Camera-type eye (tissue), 1 donor: ENCODE measurements at places on chromosomes 2 and 18. TPM values are rescaled to one million over a fixed set of nuclear protein-coding genes. Genes with fewer than 3 reads are reported as not detected.

Gene UGT1A4
- total RNA-seq, result not detected

Gene WNT10A
- total RNA-seq, result 8.1 TPM

Gene CNDP1
- total RNA-seq, result 9.9 TPM

Gene TMEM17
- 6.0 TPM for total RNA-seq

Gene FN1
- total RNA-seq, result 592 TPM

Gene CRYGD
- total RNA-seq, result 823 TPM

Gene ZAP70
- 1.5 TPM for total RNA-seq

Gene VIL1
- not detected for total RNA-seq

Gene ALLC
- total RNA-seq, result 0.77 TPM

Gene IL37
- not detected for total RNA-seq

Gene MARCHF4
- 2.9 TPM for total RNA-seq

Gene ST6GAL2
- total RNA-seq, result 74.9 TPM

Gene CROCC2
- 0.16 TPM for total RNA-seq

Gene SNORC
- 0.55 TPM for total RNA-seq

Gene LRRTM4
- total RNA-seq, result 12.3 TPM

Gene ATP6V1B1
- total RNA-seq, result 24.9 TPM

Gene PARD6G
- 12.5 TPM for total RNA-seq

Gene HOXD8
- 2.1 TPM for total RNA-seq

Gene L3MBTL4
- 10.8 TPM for total RNA-seq

Gene DNAH7
- total RNA-seq, result 6.1 TPM

Gene MFSD2B
- 0.60 TPM for total RNA-seq

Gene ASB18
- not detected for total RNA-seq

Gene ALK
- total RNA-seq, result 9.5 TPM

Gene MAP3K19
- 0.11 TPM for total RNA-seq

Gene FIGLA
- 1.8 TPM for total RNA-seq

Gene ATG9A
- total RNA-seq, result 46.7 TPM

Gene WDR7
- 80.0 TPM for total RNA-seq

Gene DYNAP
- total RNA-seq, result not detected

Gene CFC1
- total RNA-seq, result 0.55 TPM

Gene FEZ2
- 83.5 TPM for total RNA-seq

Gene GALNT13
- 82.7 TPM for total RNA-seq

Gene SLC5A7
- total RNA-seq, result 1.1 TPM

Gene PJVK
- total RNA-seq, result 6.2 TPM

Gene EFR3B
- total RNA-seq, result 32.6 TPM

Gene C2orf80
- total RNA-seq, result not detected

Gene ATP8B1
- 12.3 TPM for total RNA-seq

Gene TIMM21
- total RNA-seq, result 47.2 TPM

Gene CPLX4
- 46.1 TPM for total RNA-seq

Gene LBX2
- not detected for total RNA-seq

Gene LRRC30
- 0.49 TPM for total RNA-seq

Gene C2orf78
- total RNA-seq, result not detected

Gene FBXO15
- total RNA-seq, result 4.5 TPM

Gene NTSR2
- total RNA-seq, result 0.44 TPM

Gene ALPI
- not detected for total RNA-seq

Gene UGT1A10
- total RNA-seq, result not detected

Gene RPRM
- 10.5 TPM for total RNA-seq

Gene GALNT14
- 2.2 TPM for total RNA-seq

Gene MEIS1
- total RNA-seq, result 159 TPM

Gene GKN2
- total RNA-seq, result not detected

Gene HOXD10
- total RNA-seq, result 0.16 TPM

Gene COL3A1
- total RNA-seq, result 7,166 TPM

Gene NT5DC4
- 0.22 TPM for total RNA-seq

Gene MOCOS
- 1.2 TPM for total RNA-seq

Gene ARHGEF33
- total RNA-seq, result 3.7 TPM

Gene CENPO
- total RNA-seq, result 10.9 TPM

Gene PDE6D
- 28.9 TPM for total RNA-seq

Gene GPAT2
- total RNA-seq, result 1.3 TPM

Gene SMARCAL1
- total RNA-seq, result 42.5 TPM

Gene MALL
- 10.9 TPM for total RNA-seq
